ENCODE measurements at places on chromosomes 2 and 18.

DNA sequence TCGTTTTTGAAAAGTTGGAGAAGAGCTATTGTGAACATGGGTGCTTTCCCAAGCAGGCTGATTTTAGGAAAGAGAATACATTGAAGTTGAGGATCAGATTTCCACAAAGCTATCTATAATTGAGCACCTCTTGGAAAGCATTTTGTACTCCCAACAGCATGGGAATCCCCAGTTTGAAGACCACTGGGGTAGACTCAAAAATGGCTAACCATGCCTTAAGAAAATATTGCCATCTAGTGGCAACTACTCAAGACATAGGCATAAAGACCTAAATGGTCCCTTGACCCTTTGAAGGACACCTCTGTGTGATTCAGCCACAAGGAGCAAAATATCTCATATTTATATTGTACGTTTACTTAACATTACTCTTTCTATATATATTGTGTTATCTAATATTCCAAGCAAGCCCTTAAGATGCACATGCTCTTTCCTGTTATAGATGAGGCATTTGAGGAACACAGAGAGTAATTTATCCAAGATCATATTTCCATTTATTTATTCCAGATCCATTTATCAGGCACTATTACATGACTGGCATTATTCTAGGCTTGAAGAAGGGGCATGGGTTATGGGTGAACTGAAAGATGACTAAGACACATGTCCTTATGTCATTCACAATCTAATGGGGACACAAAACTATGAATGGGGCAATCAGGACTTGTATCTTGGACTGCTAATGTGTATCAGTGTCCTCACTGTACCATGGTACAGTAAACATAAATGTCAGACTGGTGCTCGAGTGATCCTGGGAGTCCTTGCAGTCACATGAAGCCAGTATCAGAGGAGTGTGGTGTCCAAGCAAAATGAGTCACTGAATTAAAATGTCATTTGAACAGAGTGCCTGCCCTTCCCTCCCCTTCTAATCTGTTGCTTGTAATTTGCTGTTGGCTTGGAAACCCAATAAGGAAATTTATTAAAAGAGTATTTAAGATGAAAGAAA, 121.0 kb upstream of the XPO1 start:
- peak; percentile 34 for DNase-seq

GRCh38 chr2:122357998-122358397, 602.5 kb downstream of the TSN start:
- DNase-seq: no peak

DNA sequence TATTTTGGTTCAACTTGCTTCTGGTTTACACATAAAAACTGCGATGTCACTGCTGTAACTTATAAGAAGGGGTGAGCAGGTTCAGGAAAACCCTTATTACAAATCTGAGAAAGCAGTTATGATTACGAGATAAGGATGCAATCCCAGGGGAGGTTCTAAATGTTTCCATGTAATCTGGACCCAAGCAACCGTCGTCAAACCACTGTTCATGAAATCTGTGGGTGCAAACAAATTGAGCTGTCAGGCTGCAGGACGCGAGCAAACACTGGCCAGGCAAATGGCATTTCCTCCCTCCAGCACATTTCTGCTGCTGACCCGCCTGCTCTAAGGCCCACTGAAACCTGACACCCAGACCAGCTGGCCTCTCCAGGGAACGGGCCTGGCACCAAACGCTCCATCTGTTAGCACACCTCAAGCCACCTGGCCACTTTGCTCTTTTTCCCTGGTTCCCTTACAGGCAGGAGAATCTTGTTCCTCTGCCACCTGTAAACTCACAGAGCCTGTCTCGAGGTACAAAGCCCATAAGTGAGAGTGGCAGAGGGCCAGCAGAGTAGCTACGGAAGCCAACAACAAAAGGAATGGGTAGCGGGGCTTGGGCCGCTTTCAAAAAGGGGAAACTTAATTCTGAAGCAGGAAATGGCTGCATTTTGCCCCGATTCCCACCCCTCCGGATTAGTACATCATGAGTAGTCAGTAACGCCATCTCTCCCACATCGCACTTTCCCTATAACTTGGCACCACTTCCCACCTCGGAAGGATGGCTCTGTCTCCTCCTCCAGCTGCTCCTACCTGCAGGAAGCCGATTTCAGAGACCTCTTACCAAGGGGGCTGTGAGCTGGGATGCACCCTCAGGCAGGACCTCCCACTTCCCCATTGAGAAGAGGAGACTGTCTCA, 26.5 kb downstream of the CRACDL start:
- peak; percentile 97 for DNase-seq

GRCh38 chr2:50614056-50614455, 417.9 kb downstream of the NRXN1 start:
- DNase-seq: no peak

DNA sequence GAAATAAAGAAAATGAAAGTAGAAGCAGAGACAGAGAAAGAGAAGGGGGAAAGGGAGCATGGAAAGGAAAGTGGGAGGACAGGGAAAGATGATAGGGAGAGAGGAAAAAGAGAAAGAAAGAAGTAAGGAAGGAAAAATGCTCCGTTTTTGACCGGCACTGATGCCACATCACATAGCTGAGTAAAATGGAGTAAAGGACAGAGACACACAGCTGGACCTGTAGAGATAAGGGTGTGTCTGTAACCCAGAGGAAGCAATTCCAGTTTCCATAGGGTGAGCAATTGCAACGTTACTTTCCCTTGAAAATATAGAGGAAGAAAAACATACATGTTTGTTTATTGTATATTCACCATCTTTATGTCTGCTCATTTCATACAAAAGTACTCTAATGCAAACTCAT, 1866.9 kb upstream of the PIK3C3 start:
- no peak for DNase-seq

DNA sequence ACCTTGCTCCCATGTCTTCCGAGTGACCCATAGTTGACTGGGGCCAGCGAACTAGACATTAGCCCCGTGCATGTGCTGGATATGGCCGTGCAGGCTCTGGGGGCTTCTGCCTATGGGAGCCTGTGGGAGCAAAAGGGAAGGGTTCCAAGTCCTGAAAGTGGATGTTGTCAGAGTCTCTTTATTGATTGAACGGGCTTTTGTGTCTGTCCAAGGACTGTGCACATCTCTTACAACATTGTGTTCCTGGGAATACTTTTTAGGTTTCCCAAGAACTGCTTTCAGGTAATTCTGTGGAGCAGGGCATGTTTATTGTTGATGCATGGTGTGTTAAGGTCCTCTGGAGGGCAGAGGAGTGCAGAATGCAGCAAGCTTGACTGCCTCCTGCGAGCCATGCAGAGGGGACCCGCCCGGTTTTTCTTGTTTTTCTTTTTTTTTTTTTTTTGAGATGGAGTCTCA, 5.0 kb downstream of the RNF144A start:
- DNase-seq: no peak

DNA sequence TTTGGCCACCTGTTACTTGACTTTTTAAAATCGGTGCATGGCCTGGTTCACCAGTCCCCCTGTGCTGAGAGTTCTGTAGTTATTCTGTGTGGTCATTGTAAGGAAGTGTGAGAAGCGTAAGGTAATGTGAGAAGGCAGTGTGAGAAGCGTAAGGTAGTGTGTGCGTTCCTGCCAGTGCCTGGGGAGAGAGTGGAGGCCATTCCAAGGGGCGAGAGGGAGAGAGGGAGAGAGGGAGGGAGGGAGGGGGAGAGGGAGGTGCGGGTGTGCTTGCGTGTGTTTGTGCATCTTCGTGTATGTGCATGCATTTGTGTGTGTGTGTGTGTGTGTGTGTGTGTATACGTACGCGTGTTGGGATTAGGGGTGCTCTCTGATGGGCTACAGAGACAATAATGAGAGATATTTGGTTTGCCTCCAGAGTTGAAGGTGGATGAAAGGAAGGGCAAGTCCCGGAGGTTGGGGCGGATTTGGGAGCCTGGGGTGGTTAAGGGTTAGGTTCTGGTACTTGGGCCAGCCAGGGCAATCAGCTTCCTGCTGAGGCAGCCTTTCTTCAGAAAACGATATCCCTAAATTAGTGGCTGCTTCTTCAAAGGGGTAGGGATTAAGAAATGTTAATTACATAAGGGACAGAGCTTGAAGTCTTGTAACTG, 53.7 kb downstream of the SGPP2 start:
- no peak for DNase-seq

- no peak for DNase-seq
These were observed 226.0 kb upstream of the PXDN start for GRCh38 chr2:1970341-1970740.

GRCh38 chr2:143142598-143142997, 13.4 kb downstream of the ARHGAP15 start:
- no peak for DNase-seq

DNA sequence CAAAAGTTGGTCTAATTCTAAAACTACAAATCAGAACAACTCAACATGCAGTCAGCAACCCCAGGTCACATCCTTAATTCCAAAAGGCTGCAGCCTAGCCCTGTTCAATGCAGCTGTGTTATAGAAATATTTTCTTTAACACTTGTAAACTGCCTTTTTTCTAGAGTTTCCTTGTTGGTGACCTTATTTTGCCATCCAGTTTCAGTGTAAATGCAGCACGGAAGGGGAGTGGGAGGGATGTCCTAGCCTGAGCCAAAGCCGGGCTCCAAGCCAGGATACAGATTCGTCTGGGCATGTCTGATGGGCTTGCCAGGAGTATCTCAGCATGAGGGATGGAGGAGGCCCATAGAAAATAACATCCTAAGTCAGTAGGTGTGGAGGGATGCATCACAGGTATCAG, 17.7 kb upstream of the SP3 start:
- peak; percentile 96 for DNase-seq

All from NCI-H2081 (cell line).